Fibroblast of pulmonary artery (primary cell): ENCODE measurements at places on chromosomes 5 and 9.

DNA sequence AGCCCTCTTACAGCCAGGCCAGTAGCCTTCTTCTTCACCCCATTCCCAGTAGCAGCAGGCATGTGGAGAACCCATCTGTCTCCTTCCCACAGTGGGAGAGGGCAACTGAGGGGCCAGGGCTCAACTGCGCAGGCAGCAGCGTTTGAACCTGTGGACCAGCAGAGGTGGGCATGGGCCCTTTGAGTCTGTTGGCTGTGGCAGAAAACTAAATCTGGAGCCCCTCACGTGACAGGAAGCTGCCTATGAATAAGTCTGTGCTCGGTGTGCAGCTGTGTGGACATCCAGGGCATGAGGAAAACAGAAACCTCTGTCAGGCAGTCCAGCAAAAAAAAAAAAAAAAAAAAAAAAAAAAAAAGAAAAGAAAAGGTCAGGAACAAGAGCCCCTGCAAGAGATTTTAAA lies 189.2 kb upstream of the NR3C1 start:
- peak; percentile 74 for DNase-seq

- no peak for DNase-seq
Observed at GRCh38 chr9:129247285-129248153, 69.5 kb upstream of the IER5L start.

- peak; percentile 1 for DNase-seq
Observed at GRCh38 chr9:74666625-74667316, 169.6 kb downstream of the RORB start.

GRCh38 chr9:111348821-111349271 lies 18.8 kb upstream of the OR2K2 start:
- DNase-seq, result peak; percentile 16

- DNase-seq, result no peak
Observed at GRCh38 chr9:34341659-34342295, 12.4 kb downstream of the NUDT2 start.

DNA sequence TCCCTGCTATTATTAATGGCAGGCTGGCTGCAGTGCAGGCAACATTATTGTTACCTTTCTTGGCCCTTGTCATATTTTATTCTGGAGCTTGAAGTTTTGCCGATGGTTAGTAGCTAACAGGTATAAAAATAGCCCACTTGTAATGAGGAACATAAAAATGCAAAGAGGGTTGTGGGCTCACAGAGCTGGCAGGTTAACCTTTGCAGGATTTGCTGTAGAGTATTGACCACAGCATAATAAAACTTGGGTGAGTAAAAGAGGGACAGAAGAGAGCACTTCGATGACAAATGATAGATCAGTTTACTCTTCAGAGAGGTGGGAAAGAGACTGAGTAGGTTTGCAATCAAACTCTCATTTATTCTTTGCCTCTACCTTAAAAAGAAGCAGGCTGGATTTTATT lies 49.7 kb upstream of the SGCD start:
- DNase-seq, result no peak

GRCh38 chr5:9347541-9348295 lies 198.2 kb downstream of the SEMA5A start:
- DNase-seq, result no peak

DNA sequence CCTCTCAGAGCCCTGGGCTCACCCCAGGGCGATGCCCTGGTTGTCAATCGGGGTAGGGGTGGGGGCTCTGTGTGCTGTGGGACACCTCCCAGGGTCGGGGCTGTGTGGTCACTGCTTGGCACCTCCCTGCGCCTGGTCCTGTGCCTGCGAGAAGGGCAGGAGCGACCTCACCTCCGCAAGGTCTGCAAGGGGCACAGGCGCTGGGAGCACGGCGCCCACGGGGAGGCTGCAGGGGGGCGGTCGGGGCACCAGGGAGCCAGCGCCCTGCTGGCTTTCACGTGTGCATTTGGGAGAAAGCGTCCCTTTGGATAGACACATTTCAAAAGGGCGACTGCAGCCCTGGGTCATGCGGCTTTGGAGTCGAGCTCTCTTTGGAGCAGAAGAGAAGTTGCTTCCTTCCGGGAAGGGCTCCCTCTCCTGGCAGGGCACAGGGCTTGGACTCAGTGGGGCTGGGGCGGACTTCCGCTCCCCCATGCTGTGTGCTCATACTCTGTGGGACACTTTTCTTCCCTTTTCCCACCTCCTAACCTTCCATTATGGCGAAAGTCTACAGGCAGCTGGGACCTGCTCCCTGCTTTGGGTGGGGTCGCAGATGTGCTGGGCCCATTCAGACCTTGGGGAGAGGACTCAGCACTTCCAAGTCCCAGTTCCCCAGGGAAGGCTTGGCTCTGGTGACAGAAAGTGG lies 52.9 kb upstream of the SLC28A3 start:
- DNase-seq, result no peak

DNA sequence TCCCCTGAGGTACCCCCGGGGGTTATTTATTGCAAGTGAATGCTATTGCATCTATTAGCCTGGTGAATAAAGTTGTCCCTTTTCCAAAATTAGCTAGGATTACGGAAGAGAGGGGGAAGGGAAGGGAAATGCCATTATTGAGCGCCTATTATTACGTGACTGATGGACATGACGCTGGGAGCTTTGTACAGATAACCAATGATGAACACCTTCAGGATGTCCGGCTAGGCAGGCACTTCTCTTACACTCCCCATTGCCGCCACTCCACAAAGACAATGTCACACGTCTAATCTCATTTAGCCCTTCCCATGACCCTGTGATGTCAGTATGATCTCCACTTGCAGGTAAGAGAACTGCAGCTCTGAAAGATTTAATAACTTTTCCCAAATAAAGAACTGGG lies 9.4 kb downstream of the GABRP start:
- no peak for DNase-seq

DNA sequence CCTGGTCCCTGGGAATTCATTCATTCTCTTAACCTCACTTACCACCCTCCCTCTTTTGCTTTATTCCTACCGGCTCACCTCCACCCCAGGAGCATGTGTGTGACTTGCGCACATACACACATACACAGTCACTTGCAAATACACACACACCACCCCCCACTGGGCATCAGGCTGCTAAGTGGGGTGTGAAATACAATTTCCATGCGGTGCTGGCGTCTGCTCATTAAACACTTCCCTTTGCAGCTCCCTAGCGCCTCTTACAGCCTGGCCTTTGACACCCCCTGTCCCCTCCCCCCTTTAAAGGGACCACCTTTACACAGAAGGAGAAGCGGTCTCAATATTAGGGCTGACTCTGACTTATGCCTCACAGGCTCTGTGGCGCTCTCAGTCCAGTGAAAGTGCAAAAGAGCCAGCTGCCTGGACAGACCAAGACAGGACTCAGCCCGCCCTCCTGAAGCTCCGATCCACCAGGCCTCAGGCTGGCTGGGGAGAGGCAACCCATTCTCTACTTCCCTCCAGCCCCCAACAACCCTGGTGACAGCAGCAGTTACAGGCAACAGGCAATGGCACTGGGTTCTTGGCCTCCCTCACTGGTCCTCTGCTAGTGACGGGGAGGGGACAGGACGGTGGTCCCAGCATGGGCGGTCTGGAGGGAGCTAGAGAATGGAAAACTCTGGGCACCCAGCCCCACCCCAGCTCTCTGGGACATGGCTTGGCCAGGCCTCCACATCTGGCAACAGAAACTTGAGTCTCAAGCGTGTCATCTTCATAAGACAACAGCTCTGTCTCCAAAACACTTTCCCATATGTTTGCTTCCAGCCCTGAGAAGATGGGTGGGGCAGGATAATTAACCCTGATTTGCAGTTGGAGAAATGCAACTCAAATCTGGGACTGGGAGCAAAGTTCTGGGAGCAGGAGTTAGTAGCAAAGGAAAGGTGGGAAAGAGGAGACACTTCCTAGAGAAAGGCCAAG lies 12.0 kb downstream of the ENHO start:
- no peak for DNase-seq

GRCh38 chr9:36728651-36729520 lies 156.2 kb downstream of the MELK start:
- DNase-seq, result peak; percentile 86
